ENCODE measurements at places on chromosomes 12 and 14.

- no peak for DNase-seq
Measured at GRCh38 chr14:94126800-94127199, 2.6 kb downstream of the IFI27L2 start.

GRCh38 chr12:82015623-82016347 is 256.6 kb upstream of the PPFIA2 start:
- DNase-seq: no peak

DNA sequence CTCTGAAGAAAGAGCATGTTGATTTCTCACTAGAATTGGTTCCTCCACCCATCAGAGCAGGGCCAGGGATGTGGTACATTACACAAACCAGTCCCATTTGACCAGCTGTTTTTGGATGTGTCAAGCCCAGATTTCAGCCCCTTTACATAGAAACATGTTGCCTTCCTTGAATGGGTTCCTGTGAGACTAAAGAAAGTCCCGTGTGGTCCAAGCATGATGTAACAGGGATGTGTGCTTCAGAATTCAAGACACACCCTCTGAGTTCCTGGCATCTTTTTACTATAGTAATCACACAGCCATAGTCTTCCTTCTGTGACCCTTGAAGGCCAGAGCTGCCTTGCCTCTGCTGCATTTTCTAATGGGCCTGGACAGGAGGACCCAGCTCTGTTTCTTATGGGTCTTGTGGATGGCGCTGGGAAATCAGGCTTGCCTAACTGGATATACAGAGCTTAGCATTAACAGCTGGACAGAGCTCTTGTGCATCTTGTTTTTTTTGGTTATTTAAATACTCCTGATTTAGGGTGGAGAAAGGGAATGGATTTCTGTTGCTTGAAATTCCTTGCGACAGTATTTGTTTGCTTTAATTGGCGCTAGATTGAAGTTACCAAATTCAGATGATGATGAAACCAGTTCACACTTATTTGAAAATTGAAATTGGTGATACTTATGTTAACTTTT is 341.0 kb downstream of the ZFP36L1 start:
- no peak for DNase-seq

DNA sequence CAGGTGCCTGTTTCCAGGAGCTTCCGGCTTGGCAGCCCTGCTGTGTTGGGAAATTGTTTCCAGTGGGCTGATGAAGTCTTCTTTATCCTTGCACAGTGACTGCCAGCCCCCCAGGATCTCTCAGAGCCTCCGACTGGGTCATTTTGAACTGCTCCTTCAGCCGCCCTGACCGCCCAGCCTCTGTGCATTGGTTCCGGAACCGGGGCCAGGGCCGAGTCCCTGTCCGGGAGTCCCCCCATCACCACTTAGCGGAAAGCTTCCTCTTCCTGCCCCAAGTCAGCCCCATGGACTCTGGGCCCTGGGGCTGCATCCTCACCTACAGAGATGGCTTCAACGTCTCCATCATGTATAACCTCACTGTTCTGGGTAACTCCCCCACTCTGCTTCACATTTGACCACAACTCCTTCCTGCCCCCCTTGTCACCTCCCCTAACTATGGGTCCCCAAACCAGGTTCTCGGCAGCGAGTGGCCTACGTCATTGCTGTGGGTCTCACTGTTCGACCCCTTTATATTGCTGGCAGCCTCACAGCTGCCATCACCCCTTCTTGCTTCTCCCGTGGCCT is 2.3 kb downstream of the LAG3 start:
- no peak for DNase-seq

DNA sequence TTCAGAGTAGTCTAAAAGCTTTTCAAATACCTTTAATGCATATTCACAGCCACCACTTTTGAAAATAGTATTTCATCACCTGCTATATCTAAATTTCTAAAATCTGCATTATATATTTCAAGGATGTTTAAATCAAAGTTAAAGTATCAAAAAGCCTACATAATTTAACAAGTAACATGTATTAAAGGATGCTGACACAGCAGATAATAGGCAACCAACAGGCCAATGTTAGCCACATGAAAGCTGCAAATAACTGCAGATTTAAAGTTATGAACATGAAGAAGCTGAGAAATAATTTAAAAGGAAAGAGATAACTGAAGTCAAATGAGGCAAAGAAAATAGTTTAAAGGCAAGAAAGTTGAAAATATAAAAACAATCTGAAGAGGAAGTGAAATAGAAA is 39.8 kb upstream of the NELL2 start:
- DNase-seq: no peak

GRCh38 chr12:11881835-11882234 is 188.9 kb upstream of the BCL2L14 start:
- DNase-seq: no peak

DNA sequence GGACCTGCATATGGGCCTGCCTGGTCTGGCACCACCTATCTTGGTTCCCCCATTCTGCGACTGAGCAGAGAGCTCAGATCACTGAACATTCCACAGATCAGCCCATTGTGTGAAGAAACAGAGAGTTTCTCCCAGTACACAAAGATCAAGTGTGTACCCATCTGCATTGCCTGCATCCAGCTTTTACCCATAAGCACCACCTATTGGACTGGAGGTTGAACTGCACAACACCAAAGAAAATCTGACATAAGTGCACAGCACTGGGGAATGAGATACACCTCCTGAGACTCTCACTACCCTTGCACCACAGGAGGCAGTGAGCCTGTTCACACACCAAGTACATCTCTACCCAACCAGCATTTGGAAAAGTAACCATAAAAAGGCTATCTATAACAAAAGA is 362.6 kb upstream of the CLEC14A start:
- DNase-seq: no peak

GRCh38 chr14:65879248-65880009 is 466.9 kb downstream of the FUT8 start:
- peak; percentile 65 for DNase-seq

GRCh38 chr12:41709463-41710285 is 435.0 kb downstream of the GXYLT1 start:
- peak; percentile 68 for DNase-seq

DNA sequence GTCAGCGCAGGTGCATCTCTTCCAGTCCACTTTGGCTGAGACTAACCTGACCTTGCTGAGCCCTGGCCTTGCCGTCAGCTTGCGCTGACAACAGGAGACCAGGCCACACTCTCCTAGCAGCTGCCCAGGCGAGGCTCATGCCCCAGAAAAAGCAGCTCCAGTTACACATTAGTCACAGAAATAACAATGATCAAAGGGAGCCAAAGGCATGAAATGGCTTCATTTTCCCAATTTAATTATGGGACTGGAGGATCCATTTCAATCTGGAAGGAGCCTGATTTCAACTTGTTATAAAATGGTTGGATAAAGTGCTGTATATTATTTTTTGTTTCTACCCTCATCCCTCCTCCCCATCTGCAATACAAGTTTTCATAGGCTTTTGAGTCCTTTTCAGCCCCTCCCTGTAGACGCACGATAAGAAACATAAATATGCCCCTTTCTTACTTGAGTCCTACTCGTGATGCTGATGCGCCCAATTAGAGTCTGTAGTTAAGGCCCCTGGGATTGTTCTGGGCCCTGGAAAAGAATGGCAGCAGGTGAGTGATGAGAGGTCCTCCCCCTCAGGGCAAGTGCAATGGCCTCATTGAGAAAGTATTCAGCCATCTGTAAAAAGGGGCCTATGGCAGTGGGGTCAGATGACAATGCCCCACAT is 376.0 kb downstream of the C12orf75 start:
- peak; percentile 84 for DNase-seq

GRCh38 chr12:80017261-80017870 is 82.0 kb upstream of the OTOGL start:
- DNase-seq: no peak

- no peak for DNase-seq
Measured at GRCh38 chr12:124332900-124333299, 38.0 kb downstream of the RFLNA start.

- no peak for DNase-seq
Measured at GRCh38 chr12:95349291-95349690, 124.7 kb upstream of the METAP2 start.

DNA sequence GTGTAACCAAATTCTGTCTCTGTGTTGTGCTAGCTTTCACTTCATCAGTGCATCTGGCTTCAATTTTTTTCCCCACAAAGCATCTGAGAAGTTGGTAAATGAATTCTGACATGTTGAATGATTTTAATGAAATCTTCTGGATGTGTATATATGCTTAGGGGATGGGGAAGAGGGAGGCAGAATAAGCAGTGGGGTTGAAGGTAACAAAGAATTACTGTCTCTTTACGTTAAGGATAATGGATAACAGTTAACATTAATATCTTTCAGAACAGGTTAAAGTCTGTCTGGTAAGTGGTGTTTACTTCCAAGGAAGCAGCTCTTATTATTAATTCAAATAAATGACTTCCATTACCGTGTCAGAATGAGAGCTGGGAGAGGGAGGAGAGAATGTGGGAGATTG is 261.7 kb downstream of the ERC1 start:
- DNase-seq: no peak

GRCh38 chr12:83537428-83538053 is 850.8 kb downstream of the TMTC2 start:
- no peak for DNase-seq

DNA sequence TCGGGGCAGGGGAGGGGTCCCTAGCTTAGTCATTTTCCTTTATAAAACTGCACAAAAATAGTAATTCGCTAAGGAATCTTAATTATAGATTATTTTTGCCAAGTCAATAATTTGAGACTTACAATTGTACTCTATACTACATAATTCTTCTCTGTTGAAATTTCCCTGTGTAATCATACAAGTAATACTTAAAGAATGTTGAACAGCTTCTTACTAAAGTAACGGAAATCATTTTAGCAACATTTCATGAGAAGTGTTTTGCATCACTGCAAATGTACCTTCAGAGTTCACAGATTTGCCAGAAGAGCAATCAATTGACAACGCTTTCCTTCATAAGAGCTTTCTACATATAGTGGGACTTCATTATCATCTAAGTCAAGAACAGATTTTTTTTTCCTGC is 7.9 kb upstream of the GNG2 start:
- no peak for DNase-seq

DNA sequence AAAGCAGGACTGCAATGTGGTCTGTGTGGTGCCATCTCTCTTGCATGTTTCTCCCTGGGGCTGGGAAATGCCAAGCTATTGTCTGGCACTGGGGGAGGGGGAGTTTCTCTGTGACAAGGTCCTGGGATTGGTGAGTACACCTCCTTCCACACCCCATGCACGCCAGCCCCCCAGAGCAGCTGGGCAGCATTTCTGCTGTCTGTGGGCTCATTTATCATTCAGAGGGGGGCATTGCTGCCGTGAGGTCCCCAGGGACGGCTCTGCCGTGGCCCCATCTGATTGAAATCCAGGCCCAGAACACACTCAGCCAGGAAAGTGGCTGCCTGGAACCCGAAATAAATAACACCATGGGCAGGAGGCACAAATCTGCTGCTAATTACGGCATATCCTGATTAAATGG is 12.6 kb upstream of the FAM222A start:
- DNase-seq: no peak

DNA sequence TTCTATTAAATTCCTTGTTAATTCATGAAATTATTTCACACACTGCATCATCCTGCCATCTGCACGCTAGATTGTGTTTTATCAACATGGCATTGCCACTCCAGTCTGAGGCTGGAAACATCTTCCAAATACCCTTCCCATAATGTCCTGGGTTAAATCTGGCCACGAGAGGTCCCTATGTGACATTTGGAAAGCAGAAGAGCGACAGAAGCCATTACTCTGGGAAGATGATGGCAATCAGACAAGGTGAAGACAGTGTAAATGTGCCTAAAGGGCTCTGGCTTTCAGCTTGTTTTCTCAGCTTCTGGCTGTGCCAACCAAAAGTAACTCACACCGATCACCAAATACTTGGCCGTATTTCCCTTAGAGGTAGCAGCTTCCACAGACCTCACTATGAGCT is 144.8 kb downstream of the CAPZA3 start:
- no peak for DNase-seq

- DNase-seq: no peak
Measured at GRCh38 chr14:104144911-104145825, 6.8 kb downstream of the KIF26A start.

- DNase-seq: no peak
Measured at GRCh38 chr12:120999191-121000120, 16.8 kb downstream of the C12orf43 start.

DNA sequence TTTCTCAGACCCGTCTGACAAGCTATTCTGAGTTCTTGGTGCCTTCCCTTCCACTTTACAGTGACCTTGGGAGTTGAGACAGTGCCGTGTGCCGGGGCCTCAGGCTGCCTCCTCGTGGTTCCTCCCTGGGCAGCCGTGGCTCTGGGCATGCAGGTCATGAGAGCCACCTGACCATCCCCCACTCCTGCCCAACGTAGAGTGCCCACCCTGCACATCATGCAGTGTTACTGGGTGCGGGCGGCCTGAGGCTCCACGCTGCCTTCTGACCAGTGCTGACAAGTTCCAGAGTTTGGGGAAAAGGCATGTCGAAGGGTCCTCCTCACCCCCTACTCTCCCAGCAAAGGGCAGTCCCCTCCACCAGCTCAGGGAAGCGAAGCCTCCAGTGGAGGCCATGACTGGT is 190.5 kb downstream of the TSPAN9 start:
- no peak for DNase-seq

DNA sequence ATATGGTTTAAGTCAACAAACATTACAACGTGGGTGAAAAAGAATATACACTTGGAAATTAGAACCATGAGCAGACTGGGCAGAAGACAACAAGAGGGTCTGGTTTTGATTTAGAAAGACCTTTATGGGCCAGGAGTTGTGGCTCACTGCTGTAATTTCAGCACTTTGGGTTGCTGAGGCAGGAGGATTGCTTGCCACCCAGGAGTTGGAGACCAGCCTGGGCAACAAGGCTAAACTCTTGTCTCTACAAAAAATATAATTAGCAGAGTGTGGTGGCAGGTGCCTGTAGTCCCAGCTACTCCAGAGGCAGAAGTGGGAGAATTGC is 2.7 kb upstream of the NFKBIA start:
- DNase-seq: no peak

DNA sequence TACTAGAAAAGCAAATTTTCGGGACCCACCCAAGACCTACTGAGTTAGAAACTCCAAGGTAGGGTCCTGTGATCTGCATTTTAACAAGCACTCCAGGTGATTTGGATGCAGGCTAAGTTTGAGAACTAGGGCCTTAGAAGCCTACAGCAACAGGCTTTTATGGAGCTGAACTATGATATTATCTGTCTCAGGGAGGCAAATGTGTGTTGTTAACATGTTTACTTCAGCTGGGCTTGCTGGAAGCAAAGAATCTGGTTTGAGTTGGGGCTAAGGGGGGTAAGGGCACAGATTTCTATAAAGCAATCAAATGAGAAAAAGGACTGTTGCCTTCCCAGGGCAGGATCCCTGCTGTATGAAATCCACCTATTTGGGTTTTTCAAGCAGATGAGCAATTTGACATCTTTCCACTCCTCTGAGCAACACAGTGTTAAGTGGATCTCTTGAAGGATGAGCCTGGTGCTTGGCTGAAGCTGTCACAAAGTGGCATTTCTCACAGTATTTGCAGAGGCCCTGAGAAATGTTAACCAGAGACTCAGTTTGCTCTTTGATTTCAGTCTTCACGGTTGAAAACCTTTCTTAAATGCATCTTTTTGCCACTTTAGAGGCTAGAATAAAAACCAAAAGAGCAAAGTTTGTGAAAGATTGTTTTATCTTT is 36.2 kb upstream of the SOCS2 start:
- no peak for DNase-seq

All from M059J (cell line).